ENCODE measurements at places on chromosomes 1 and 21.

DNA sequence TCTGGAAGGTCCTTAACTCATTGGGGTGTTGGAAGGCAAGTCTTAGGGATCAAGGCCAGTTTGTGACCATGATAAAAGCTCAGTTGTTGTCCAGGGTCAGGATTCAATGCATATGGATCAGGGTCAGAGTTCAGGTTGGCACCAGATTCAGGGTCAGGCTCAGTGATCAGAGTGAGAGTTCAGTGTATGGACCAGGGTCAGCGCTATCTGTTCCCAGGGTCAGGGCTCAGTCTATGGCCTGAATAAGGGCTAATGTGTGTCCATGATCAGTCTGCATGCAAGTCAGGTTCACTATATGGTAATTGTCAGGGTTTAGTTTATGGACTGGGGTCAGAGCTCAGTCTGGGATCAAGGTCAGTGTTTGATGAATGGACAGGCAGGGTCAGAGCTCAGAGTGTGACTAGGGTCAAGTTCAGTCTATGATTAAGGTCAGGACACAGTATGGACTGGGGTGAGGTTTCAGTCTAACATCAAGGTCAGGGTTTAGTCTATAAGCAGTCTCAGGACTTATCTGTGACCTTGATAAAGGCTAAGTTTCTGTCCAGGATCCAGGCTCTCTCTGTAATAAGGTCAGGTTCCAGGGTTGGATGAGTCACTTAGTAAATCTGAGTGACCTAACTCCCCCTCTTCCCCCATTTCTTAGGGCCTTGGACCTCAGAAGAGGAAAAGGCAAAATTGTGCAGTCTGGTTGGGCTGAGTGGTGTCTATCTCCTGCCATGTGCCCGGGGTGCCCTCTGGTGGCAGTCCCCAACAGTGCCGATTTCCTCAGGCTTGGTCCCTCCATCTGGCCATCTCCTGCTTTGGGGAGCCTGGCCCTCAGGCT lies 23.8 kb downstream of the KNCN start:
- DNase-seq, result peak; percentile 79

DNA sequence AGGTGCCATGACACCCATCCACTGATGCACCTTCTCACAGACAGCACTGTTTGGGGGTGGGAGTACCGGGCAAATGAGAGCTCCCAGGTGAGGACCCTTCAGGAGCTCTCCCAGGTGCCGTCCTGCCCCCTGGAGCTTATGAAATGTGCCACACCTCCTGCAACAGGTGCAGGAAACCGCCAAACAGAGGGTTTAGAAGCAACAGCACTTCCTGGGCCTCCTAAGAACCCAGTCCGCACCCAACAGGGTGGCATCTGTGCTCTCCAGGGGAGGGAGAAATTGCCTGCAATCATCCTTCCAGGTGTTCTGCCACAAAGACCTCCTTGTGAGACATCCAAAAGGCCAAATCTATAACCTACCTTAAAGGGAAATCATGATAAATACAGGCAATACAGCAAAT lies 87.7 kb upstream of the ATP1B1 start:
- no peak for DNase-seq

- peak; percentile 89 for DNase-seq
Measured at GRCh38 chr1:23544444-23545389, 13.7 kb upstream of the E2F2 start.

DNA sequence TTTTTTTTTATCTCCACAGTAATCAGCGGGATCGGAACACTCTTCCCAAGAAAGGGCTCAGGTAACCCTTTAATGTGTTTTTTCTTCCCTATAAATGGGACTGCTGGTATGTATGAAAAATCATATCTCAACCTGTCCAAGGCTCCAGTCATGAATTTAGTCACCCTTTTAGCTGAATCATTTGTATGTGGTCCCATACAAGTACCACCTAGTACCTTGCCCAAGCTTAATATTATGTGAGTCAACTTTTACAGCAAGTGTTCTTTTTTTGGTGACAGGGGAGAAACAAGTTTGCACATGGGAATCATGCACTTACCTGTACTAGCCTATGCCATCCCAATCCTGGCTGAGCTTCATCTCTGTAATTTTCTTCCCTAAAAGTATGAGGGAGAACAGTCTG lies 43.7 kb upstream of the IPO9 start:
- peak; percentile 4 for DNase-seq

DNA sequence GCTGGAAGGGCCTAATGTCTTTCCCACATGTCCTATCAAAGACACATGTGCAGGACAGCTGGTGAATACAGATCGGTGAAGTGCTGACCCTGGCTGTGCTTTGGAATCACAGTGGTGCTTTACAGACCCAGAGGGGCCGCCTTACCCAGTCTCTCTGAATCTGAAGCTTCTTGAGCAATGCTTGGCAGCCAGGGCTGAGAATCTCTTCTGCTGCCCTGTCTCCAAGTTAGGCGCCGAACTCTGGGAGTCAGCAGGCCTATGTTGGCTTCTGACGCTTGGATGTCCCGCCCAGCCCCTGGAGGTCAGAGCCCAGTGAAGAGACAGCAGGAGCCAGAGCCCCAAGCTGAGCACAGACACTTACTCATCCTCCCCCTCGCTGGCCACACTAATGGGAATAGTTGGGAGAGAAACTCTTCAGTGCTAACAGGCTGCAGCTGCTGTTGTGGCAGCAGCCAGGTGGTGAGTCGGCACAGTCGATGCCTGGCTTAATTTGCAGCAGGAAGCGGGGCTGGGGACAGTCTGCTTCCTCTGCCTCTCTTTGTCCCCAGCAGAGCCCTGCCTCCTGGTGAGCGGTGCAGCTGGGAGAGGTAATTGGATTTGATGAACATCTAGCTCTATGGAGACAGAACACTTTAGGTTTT lies 68.1 kb downstream of the URB2 start:
- no peak for DNase-seq

GRCh38 chr21:16211339-16212303 lies 481.8 kb downstream of the USP25 start:
- no peak for DNase-seq
